ENCODE measurements at places on chromosomes 1 and 21. TPM values are rescaled to one million over a fixed set of nuclear protein-coding genes. Genes with fewer than 3 reads are reported as not detected.

Gene PROK1
- total RNA-seq: not detected

Gene LYPD8
- total RNA-seq: not detected

Gene CRP
- total RNA-seq: not detected

Gene A3GALT2
- 0.47 TPM for total RNA-seq

Data from Karpas-422 (cell line).